Right ventricle myocardium inferior (tissue), 1 donor: ENCODE measurements at places on chromosomes 2 and 18.

GRCh38 chr2:7429733-7430132, 512.5 kb downstream of the RNF144A start:
- no peak for DNase-seq

DNA sequence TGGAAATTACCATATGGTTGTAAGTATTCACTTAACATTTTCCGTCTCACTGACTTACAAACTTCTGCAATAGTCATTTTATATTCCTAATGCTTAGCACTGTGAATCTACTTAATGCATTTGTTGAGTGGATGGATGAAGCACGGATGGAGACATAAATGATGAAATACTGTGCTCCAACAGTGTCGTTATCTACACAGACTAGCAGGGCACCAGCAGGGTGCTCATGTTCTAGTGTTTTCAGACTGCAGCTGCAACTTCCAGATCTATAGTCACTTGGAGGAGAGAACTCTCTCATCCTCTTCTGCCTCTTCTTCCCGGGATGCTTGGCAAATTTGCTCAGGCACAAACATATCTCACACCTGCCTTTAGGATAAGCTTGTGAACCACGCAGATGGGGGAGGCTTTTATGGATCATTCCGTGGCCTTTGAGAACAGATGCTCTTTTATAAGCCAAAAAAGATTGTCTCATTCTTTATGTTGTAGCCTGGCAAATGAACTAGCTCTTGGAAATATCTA, 797.7 kb downstream of the MBD2 start:
- no peak for DNase-seq

GRCh38 chr2:28469304-28469703, 26.6 kb upstream of the PLB1 start:
- no peak for DNase-seq

- peak; percentile 79 for DNase-seq
These were observed 801.1 kb upstream of the RAB6C start for GRCh38 chr2:129178356-129178755.

- DNase-seq, result no peak
These were observed 14.0 kb downstream of the PRELID3A start for GRCh38 chr18:12421732-12422131.

- DNase-seq, result no peak
These were observed 94.8 kb downstream of the RHOB start for GRCh38 chr2:20541651-20542050.

DNA sequence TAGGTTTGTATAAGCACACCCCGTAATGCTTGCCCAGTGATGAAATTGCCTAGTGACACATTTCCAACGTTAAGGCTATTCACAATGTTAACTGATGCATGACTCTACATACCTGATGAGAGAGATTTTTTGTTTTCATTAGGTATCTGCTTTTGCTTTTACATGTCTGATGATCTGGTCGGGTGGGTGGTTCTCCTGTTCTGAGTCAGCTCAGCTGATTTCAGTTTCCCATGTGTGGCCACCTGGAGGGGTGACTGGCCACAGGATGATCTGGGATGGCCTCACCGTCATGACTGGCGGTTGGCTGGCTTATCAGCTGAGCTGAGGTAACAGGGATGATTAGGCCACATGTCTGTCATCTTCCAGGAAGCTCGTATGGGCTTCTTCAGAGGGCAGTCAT, 33.8 kb upstream of the ACYP2 start:
- DNase-seq, result no peak

DNA sequence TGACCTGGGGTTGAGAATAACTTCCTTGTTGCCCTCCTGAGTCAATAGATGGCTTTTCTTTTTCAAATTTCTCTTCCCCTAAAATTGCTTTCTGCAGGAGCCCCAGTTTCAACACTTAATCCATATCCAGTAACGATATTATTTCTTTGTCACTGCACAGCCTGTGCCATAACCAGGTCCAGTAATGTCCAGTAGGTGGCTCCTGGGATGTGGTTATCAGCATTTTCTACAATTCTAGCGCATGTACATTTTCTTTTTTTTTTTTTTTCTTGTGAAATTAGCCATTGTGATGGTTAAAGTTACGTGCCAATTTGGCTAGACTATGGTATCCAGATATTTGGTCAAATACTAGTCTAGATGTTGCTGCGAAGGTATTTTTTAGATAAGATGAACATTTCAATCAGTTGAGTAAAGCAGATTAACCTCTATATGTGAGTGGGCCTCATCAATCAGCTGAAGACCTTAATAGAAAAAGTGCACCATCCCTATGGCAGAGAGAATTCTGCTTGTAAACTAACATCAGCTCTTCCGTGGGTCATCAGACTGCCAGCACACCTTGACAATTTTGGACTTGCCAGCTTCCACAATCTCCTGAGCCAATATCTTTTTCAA, 72.9 kb upstream of the SCG2 start:
- DNase-seq, result no peak

DNA sequence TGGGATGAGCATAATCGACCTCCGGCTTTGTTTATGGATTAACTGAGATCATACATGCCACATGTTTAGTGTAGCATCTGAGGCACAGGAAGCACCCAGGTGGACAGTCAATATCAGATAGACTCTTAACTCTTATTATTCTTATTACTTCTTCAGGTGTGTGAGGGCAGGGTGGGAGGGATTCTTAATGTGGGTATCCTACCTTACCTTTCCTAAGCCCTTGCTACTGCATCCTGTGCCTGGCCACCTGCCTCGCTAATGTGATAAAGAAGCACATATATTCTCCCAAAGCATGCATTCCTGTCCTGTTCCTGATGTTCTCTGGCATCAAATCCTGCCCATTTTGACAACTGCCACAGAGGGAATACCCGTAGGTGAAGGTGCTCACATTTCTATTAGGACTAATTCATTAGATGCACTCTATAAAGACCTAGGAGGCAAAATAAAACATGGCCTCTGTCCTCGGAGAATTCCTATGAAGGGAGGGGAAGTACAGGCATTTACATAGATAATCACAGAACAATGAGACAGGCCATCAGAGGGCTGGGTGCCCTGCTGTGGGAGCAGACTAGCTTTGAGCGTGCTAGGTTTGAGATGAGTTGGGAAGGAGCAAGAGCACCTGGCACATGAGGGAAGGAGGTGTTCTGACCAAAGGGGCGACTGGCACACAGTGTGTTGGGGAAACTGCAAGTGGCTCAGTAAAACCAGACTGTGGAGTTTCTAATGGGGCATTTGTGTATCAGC, 19.5 kb upstream of the CELF4 start:
- no peak for DNase-seq

DNA sequence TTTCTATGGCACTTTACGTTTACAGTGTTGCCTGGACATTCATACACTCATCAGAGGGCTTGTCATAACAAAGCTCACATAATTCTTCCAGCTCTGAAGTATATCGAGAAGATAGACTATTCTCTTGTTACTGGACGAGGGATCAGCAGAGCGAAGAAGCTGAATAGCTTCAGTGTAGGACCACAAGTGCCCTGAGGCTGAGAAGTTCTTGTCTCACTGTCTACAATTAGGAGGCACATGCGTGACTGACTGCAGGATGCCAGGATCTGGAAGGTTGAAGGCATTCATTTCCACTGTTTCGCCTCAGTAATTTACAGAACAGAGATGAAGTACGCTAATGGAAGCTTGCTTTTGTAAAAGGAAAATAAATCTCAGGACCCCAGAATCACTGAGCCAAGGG, 9.6 kb downstream of the SH3YL1 start:
- DNase-seq, result no peak

DNA sequence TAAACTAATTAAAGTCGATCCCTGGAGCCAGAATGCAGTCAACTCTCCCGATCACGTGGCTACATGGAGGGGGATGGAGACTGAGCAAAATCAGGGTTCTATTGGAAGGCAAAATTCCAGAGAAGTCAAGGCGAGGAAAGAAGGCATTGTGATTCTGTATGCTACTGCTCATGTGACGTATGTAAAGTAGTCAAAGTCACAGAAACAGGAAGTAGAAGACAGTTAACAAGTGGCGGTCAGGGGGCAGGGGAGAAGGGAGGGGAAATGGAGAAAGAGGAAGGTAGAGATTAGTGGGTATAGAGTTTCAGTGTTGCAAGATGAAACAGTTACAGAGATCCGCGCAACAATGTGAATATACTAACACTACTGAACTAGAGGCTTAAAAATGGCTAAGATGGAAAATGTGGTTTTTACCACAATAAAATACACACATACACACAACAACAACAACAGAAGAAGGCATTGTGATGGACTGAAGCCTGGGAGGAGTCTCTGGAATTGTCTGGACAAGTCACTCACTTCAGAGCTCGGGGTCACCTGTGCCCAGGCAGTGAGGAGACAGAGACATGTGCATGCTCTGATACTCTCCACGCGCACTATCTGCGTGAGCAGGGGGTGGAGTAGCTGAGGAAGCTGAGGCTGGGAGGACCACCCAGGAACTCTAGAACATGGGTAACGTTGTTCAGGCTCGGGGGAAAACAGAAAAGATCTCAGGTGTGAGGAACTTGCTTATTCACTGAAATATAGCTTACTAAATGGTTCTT, 89.9 kb upstream of the CDCA7 start:
- DNase-seq, result no peak

DNA sequence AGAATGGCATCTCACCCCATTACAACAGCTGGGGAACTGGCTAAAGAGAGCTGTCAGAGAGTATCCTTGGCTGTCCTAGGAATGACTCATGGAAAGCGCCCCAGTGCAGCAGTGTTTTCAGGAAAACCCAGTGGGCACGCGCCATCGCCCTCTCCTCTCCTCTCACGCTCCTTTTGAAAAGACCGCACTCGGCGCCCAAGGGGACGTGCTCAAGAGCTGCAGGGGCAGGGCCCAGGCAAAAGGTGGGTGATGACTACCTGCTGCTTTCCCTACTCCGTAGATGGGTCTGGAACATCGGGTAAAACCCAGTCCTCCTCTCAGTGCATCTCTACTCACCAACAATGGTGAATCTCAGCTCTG, 68.1 kb downstream of the EMILIN2 start:
- no peak for DNase-seq

- no peak for DNase-seq
These were observed 249.9 kb upstream of the SP5 start for GRCh38 chr2:170465241-170465640.

- DNase-seq, result no peak
These were observed 5.0 kb upstream of the EVA1A start for GRCh38 chr2:75565472-75566462.

- no peak for DNase-seq
These were observed 966.3 kb upstream of the POU3F3 start for GRCh38 chr2:103887625-103888024.

GRCh38 chr2:216222650-216223352, 113.7 kb downstream of the XRCC5 start:
- no peak for DNase-seq

- DNase-seq, result no peak
These were observed 26.6 kb upstream of the SEH1L start for GRCh38 chr18:12921178-12921577.

DNA sequence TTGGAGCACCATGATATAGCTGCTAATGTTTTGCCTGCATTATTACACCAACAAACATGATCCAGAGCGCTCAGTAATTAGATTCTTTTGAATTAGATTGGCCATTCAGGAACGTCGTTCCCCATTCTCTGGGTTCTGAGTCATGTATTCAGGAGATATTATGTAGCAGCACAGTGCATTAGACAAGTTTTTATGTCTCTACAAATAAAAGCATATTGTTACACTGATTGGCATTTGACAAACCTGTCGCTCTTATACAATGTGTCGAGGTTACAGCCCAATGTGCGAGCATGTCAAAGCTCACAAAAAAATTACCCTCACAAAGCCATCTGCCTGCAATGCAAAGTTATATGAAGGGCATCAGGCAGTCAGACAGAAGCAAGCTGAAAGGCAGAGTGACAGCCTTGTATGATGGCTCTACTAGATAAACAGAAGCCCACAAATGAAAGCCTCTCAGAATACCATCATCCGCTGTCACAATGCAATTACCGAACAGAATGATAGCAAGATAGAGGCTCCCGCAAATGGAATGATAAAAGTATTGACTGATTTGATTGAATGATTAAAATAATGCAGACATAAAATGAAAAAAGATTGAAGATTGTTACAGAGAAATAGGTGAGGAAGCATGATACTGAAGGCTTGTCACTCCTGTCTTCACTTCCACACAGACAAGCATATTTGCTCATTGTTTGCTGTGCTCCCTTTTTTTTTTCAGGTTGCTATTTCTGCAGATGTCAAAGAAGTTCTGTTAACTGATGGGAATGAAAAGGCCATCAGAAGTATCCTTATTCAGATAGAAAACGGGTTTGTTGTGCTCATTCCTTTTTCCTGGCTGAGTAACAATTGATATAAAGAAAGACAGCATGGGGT, 234.6 kb upstream of the SIX3 start:
- DNase-seq, result no peak

DNA sequence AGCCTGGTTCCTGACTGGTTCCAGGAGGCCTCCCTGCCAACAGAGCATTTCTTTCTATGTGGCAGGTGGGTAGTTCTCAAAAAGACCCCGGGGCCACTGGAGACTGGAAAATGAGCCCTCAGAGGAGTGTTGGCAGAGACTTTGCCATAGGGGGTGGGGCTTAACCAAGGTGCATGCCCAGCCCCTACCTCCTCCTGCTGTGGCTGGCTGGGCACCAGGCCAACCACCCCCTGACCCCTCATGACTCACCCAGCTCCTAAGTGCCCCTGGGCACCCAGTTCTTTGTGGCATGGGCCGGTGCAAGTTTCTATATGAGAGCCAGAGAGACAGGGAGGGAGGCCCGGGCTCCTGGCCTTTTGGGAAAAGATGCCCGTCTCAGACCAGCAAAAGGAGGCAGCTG, 98.2 kb upstream of the SMAD2 start:
- peak; percentile 68 for DNase-seq

DNA sequence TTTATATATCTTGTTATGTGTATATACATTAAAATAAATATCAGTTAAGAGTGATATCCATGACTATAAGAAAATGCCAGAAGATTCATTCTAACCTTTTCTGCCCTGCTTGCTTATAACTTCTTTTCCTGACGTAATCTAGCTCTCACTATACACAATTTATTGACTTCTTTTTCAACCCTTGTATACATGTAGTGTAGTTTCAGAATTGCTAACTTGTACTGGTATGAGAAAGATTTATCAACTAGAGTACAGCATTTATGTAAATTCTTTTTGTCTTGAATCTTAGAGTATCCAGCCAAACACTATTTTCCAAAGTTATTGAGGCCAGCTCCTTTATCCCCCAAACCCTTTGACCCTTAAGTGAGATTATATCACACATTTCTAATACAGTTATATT, 798.0 kb upstream of the RAB6C start:
- no peak for DNase-seq

- no peak for DNase-seq
These were observed 246.6 kb upstream of the SP5 start for GRCh38 chr2:170468557-170468956.

DNA sequence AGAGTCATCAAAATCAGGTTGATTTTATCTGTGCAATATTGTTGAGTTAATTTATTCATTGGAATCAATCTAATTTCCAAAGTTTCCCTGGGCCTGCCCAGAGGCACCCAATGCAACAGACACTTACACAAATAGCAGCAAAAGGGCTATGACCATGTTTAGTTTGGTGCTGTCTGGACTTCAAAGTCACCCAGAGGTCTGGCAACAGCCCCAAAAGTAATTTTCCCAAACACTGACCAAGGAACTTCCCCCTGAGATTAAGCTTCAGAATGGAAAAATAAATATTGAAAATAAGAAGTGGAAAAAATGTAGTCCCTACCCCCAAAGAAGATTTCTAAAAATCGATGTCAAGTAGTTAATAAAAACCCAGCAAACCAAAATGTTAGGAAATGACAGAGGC, 70.9 kb upstream of the RNF152 start:
- no peak for DNase-seq
